GM10248 (cell line): ENCODE measurements at places on chromosomes 2 and 18.
A peak's percentile ranks its signal among the peaks of the same experiment; 100 is the strongest.

GRCh38 chr18:61731693-61732376, 161.0 kb downstream of the RNF152 start:
- no peak for DNase-seq

DNA sequence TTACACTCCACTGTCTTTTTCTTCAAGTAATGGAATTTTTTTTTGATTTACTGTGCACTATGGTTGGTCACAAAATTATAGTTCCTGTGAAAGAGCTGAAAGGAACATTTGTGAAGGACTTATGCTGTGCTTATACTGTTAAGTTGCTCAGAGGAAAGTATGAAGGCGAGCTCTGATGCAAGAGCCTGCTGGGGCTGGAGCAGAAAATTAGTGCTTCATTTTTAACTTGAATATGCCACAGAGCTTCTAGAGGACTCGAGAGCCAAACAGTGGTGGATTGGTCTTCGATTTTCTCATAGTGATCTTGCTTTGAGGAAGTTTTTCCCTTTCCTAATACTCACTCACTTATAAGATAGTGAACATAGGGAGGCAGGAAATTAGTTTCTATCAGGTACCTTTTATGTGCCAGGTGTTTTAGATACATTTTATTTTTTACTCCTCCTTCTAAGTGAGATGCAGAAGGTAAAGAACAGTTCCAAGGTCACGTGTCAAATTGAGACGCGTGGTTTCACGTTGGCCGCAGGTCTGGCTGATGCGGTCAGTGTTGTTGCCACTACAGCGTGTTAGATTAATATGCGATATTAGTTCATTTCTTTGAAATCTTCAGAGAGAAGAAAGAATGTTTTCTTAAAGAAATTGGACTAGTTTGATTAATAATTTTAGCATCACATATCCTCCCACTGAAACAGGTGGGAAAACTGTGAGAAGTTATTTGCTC, 20.2 kb downstream of the GATA6 start:
- no peak for DNase-seq

GRCh38 chr2:165874445-165875039, 79.0 kb downstream of the TTC21B start:
- DNase-seq = peak; percentile 58

DNA sequence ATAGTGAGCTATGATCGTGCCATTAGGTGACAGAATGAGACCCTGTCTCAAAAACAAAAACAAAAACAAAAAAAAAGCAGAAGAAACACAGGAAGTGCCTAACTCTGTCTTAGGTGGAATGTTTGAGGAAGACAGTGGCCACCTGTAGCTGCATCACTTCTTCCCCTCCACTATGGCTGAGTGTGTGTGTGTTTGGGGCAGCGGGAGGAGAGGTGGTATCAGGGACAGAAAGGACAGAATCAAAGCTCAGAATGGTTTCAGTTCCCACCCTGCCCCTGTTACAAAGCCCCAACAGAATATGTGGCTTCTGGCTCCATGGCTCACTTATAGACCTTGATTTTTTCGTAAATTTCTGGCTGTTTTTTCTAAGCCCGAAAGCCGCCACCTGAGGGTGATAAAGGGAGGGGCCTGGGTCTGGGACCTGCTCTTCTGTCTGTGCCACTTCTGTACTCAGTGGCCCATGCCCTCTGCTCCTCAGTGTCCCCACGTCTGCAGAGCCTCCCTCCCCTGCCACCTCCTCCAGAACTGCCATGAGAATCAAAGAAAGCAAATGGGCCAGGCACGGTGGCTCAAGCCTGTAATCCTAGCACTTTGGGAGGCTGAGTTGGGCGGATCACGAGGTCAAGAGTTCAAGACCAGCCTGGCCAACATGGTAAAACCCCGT, 27.4 kb downstream of the SERTAD2 start:
- no peak for DNase-seq

DNA sequence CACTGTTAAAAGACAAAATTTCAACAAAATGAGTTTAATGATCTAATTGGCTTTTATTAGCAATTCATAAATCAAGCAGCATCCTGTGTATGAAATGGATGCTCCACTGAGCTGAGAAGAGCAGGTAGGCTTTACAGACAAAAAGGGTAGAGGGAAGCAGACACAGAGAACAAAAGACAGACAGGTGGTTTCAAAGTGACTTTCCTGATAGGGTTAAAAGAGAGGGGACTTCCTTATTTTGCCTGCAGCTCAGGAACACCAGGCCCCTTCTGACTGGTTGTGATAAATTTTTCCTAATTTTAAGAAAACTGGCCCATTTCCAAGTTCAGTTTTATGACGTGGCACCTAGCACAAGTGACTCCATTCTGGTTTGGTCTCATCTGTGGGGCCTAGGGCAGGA, 11.9 kb downstream of the TEX51 start:
- no peak for DNase-seq

DNA sequence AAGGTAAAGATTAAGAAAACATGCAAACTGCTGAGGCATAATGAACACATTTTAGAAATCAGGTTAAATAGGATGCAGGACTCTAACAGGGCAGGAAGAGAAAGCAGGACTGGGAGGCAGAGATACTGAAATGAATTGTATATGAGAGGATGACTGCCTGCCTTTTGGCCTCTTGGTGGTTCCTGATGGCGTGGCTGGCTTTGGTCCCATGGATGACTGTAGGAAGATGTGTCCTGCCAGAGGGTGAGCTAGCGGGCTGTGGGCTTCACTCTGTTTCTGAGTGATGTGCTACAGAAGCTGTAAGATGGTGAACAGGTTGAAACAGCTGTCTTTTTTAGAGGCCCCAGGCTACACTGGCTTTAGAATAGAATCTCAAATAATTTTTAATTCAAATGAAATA, 517.0 kb downstream of the SLC4A3 start:
- no peak for DNase-seq

GRCh38 chr2:61454383-61454782, 16.5 kb downstream of the USP34 start:
- DNase-seq = no peak

- peak; percentile 15 for DNase-seq
Measured at GRCh38 chr2:61327173-61327572, 143.7 kb downstream of the USP34 start.

DNA sequence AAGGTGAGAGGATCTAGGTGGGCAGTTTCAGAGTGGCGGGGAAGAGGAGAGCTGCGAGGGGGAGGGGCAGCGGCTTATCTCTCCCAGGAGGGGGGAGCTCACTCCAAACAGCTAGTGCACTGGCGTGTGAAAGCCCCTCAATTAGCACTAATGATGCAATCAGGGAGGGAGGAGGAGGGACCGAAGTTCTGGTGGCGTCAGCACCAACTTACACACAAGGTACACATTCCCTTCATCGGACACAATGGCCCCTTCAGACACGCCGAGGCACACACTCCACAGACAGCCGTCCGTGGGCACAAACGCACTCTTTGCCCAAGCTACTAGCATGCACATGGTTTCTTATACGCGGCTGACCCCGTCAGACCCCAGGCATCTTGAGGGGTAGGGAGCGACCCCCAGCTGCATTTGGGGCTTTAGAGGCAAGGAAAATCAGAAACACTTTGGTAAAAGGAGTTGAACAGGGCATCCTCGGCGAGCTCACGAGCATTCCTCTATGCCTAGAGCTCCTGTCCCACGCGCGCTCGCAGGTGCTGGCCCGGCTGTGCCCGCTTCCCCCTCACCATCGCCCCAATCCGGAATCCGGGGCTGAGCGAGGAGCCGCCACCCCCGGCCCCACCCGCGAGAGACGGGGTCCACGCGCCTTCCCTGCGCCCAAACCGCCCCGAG, 868 bp upstream of the PKDCC start:
- DNase-seq = no peak

DNA sequence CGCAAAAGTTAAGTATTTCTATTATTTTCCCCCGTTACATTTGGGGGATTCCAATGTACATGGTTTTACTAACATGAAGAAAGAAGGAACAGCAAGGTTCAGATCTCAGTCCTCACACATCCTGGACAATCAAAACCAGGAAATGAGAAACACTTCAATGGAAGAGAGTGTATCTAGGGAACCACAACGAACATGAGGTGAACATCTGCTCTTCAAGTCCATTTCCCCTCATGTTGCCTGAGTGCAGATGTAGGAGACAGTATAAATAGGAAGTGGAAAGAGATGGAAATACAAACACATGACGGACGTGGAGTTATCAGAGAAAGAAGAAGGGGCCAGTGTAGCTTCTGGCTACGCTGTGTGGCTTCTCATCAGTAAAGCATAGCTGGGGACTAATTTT, 52.6 kb downstream of the CHN1 start:
- no peak for DNase-seq
